ENCODE measurements at places on chromosomes 2 and 18.

GRCh38 chr2:118737684-118738083 lies 109.8 kb downstream of the EN1 start:
- DNase-seq, result no peak

GRCh38 chr2:10054424-10054823 lies 11.1 kb downstream of the KLF11 start:
- DNase-seq, result no peak

DNA sequence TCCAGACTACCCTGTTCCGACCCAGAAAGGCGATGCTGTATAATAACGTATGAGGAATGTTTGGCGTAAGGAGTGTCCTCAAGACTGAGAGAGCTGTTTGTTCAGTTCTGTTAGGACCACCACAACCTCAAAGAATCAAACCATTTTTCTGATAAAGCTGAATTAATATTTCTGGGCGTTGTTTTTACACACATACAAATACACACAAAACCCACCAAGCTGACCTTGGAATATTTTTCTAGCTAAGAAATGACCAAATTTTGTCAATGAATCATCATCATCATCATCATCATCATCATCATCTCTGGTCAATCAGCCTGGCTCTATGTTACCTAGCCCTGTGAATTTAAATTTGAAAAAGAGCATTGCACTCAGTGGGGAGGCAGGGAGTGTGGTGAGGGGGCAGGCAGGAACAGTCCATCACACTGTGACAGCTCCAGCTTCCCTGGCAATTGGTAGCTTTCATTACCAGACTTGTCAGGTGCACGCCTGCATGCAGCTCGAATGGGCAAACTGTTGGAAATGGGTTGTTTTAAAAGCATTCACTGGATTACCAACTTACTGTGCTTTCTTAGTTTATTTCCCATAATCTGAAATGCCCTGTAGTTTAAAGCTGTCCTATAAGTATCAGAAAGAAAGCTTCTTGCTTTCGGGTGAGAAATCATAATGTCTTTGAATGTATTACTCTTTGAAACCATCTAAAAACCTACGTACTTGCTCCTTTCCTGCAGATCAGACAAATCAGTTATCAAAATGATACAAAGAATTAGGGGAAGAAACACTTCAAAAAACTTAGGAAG lies 6.9 kb upstream of the POU3F3 start:
- DNase-seq, result no peak

- DNase-seq, result no peak
Observed at GRCh38 chr18:2882201-2882600, 35.4 kb downstream of the EMILIN2 start.

GRCh38 chr2:63735263-63735662 lies 106.4 kb upstream of the UGP2 start:
- DNase-seq, result peak; percentile 65

- DNase-seq, result no peak
Observed at GRCh38 chr2:857937-858336, 92.7 kb upstream of the SNTG2 start.

DNA sequence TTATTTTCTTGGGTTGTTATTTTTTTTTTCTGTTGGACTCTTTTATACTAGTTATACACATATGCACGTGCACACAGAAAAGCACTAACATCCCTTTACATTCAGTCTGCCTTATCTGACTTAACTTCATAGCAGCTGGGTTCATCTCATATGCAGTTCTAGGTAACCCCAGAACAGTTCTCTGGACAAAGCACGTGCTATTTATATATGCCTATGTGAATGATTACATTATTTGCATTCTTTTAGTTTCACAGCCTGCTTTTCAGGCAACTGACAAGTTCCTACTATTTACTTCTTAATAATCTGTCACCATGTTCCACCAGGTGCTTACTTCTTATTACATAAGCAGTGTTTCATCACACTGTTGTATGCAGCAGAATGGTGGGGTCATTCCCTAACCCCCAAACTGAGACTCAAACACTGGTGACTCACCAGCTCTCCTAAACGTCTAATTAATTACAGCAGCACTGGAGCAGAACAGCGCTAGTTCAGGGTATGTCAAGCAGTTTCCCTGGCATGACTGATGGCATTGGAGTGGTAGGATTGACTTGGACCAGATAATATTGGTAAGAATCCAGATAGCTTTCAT lies 372.8 kb downstream of the CLIP4 start:
- DNase-seq, result peak; percentile 60

GRCh38 chr18:31278609-31279071 lies 39.3 kb upstream of the DSG1 start:
- DNase-seq, result no peak

- DNase-seq, result no peak
Observed at GRCh38 chr2:186749219-186749618, 55.4 kb downstream of the FAM171B start.

GRCh38 chr18:13241083-13241892 lies 22.7 kb downstream of the LDLRAD4 start:
- DNase-seq, result no peak

- DNase-seq, result peak; percentile 85
Observed at GRCh38 chr18:59957957-59958356, 58.2 kb downstream of the PMAIP1 start.

DNA sequence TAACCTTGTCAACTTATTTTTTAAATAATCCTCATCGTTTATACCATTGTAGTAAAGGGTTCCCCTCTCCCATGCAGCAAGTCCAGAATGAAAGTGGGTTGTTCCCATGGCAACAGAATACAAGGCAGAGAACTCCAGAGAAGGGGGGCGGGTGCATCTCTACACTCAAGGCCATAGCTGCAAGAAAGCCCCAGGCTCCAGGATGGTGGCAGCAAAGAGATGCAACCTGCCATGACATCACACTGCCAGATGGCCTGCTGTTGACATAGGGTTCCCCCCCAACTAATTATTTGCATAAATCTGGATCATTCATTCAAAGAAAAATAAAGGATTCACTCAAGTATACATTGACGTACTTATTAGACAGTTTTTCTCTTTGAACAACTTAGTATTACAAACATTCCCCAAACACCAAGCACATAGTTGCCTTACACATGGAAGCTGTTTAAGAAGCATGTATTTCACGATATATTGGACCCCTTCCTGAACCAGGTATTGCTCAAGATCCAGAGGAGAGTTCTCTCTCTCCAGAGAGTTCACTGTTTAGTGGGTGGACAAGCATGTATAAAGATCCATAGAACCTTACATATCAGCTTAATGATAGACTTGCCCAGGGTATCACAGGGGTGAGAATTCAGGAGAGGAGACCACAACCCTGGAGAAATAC lies 87.4 kb upstream of the KLF7 start:
- peak; percentile 70 for DNase-seq

- no peak for DNase-seq
Observed at GRCh38 chr2:108026092-108026794, 39.9 kb downstream of the SLC5A7 start.

- no peak for DNase-seq
Observed at GRCh38 chr18:31419457-31419932, 28.0 kb upstream of the DSG3 start.

- no peak for DNase-seq
Observed at GRCh38 chr18:13521418-13521817, 204.9 kb downstream of the FAM210A start.

DNA sequence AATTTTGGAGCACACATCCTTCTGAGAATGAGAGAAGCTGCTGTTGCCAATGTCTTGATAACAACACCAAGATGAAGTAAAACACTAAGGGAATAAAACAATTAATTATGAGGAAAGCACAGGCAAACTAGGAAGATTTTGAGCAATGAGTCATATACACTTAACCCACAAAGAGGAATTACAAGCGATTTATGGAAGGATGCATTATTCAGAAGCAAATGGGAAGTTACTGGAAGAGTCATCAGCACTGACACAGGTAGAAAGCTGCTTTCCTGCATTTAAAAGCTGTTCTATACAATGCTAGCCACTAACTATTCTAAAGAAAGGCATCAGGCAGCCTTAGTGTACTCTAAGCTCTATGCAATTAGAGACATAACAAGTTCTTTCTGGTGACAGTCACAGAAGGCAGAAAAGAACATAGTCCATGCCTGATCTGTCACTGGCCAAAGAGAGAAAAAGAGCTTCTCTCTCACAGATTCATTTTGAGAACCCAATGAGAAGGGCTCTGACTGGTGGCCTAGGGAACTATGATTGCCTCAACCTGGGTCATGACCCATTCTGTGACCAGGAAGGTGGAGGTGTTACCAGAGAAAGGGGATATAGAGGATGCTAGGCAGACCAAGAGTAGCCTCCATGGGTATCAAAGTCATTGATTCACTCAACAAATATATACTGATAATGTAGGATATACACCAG lies 45.4 kb downstream of the M1AP start:
- peak; percentile 63 for DNase-seq

DNA sequence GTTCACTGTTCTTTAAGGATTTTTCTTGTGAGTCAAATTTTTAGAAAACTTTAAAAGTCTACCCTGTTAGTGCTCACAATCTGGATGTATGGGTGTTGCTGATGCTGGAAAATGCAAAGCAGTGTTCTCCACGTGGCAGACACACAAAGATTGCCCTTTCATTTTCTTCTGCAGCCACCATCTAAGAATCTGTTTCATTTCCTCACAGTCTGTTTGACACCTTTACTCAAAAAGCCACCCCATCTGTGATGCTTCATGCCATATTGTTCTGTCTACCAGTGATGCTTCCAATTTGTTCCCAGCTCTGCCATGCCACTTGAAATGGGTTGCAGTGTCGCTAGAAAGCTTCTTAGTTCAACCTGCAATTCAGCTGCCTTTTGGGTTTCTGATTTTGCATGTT lies 464.2 kb upstream of the UBE2E3 start:
- DNase-seq, result no peak

DNA sequence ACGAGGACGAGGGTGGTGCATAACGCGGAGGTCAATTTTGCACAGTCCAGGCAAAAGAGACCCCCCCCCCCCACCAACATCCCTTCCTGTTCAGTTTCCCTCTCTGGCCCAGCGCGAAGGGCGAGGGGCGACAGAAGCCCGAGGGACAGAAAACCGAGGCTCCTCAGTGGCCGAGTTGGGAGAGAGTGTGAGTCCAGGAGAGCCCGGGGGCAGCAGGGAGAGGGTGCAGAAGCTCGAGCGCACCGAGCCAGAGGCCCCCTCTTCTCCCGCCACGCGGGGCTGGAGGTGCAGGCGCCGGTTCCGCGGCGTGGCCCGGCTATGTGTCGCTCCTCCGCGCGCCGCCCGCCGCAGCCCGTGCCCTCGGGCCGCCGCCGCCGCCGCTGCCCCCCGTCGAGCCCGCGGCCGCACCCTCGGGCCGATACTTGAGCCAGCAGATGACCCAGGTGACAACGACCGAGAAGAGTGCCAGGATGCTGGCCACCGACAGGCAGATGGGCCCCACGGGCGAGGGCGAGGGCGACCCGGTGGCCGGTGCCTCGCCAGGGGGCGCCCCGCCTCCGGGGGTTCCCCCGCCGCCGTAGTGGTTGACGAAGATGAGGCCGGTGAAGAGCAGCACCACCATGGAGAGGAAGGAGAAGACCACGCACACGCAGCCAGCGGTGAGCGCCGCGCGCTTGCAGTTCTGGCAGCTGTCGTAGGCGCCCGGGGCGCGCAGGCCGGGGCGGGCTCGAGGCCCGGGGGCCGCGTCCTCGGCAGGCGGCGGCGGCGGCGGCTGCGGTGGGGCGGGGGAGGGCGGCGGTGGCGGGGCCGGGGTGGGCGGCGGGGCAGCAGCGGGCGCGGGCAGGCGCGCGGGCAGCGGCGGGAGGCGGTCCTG lies 20.2 kb upstream of the PAX3 start:
- peak; percentile 28 for DNase-seq

DNA sequence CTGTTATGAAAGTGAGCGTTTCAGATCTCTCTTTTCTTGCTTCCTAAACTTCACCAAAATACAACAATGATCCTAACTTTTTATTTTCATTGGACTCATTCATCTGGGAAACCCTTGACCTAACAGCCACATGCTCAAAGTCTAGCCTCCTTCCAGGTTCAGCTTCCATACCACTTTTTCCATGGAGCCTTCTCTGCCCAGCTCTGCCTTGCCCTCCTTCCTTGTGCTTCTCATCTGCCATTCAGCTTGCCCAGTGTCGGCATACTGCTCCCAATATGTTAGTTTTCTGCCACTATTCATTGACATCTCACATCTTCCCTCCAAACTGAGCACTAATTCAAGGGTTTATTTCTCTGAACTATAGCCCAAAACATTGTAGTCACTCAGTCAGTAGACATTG lies 214.7 kb downstream of the RAD51AP2 start:
- DNase-seq, result peak; percentile 52

GRCh38 chr2:23146011-23146410 lies 239.0 kb upstream of the KLHL29 start:
- no peak for DNase-seq

DNA sequence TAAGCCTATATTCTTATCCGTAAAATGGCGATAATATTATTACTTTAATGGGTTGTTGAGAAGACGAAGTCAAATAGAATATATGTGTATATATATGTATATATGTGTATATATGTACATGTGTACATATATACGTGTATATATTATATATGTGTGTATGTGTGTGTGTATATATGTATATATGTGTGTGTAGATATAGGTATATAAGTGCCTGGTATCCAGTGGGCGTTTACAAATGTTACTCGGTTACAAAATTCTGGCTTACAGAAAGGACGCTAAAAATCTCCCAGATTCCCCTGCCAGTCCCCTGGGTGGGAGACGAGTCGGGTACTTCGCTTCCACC lies 295 bp upstream of the MTX2 start:
- DNase-seq, result no peak

DNA sequence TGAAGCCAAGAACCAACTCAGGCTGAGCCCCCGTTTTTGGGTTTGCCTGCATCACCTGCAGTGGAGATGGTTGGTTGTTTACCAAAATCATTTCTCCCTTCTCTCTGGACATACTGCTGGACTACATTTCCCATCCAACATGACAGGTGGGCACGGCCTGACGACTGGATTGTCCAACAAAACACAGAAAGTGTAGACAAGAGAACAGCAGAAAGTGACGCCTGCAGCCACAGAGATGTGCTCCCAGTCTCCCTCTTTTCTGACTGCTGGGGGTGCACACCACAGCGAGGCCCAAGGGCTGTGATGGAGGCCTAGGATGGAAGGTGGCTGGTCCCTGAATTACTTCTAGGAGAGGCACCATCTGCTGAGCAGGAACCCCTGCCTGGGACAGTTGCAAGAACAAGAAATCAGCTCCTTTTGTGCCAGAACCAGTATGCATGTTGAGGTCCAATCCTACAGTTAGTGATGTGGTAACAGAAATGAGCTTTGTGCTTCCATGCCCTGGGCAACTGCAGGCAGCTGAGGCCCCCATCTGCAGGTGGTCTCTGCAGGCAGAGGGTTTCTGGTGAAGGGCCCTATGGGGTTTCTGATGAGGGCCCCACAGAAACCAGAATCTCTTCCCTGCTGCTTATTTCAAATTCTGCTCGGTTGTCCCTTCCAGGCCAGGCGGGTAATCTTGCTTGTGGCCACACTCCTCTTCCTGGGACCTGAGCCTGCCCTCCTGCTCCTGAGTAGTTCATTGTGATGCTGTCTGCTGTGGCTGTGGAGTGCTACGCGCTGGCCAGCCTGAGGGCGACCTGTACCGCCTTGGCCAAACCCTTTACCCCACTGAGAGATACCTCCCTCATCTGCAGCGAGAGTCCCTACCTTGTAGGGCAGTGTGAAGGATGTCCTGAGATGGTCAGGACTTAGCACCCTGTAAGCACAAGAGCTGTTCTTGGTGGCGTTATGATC lies 168.3 kb downstream of the ASB1 start:
- no peak for DNase-seq
